ENCODE measurements at places on chromosomes 1 and 21.

- DNase-seq = no peak
These were observed 14.6 kb upstream of the PKP1 start for GRCh38 chr1:201268604-201269151.

DNA sequence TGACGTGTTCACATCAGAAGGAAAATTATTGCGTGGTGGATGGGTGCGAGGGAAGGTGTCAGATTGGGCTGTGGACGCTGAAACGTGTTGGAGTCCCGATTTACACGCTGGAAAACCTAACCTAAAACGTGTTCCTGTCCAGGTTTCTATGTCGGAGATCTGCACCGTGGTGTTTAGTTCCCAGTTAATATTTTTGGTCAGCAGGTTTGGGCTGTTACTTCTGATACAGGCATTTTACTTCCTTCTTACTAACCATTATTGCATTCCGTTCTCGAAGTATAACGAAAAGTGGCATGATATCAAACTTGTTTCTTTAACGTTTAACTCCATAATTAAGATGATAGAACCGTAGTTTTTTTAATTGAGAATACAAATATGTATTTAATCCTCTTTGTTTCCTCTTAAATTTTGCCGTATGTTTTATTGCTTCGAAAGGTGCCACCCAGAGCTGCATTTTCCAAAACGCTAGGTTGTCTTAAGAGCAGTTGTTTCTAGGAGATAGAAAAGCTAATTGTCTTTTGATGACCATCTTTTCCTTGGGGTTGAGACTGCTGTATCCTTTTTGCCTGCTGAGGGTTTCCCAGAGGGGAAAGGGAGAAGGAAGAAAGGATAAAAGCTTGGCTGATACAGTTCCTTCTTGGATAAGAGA lies 1.3 kb downstream of the ADARB1 start:
- no peak for DNase-seq

- DNase-seq = no peak
These were observed 18.1 kb upstream of the BEND5 start for GRCh38 chr1:48794816-48795215.

DNA sequence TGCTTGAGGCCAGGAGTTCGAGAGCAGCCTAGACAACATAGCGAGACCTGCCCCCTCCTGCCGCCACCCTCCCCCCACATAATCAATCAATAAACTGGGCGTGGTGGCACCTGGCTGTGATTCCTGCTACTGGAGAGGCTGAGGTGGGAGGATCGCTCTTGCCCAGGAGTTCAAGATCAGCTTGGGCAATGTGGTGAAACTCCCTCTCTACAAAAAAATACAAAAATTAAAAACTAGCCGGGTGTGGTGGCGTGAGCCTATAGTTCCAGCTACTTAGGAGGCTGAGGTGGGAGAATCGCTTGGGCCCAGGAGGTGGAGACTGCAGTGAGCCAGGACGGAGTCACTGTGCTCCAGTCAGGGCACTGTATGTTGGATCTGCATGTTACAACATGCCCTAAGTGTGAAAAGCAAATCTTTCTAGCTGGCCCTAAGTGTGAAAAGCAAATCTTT lies 7.0 kb upstream of the MDM4 start:
- DNase-seq = no peak

DNA sequence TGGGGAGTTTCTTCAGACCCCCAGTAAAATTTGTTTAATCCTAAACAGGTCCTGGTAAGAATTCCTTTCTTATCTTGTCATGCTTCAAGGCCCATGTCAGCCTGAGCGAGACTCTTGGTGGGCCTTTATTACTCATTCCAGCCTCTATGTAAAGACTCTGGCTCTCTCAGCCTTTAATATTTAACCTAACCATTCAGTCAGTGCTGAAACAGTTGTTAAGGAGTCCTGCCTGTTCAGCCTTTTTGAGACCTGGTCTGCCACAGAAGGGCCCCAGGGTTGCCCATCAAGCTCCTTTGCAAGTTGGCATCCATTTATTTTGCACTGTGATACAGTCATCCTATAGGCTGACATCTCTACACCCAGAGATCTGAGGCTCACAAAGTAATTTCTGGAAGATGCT lies 107.7 kb upstream of the VANGL1 start:
- DNase-seq = no peak

- no peak for DNase-seq
These were observed 66.8 kb downstream of the CAPZB start for GRCh38 chr1:19418503-19418971.

DNA sequence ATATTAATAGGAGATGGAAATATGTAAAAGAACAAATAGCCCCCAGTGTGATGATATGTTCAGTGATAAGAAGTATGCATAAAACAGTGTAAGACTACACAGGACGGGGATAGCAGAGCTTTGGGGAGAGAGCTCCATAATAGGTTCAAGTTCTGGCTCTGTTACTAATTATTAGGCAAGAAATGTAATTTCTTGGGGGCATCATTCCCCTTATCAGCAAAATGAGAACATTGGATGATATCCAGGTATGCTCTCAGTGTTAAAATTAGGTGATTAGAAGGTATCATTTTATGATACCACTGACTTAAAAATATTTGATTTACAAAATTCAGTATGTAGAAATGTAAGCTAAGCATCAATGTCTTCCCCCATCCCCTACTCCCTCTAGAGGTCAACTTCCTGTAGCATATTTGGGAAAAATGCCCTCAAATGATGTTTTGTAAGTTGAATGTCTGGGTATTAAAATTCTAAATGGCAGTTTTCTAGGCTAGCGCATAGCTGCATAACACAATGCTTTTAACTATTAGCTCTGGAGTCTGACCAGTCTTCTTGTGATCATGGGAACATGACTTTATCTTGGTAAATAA lies 585.7 kb upstream of the CAMK1G start:
- no peak for DNase-seq

DNA sequence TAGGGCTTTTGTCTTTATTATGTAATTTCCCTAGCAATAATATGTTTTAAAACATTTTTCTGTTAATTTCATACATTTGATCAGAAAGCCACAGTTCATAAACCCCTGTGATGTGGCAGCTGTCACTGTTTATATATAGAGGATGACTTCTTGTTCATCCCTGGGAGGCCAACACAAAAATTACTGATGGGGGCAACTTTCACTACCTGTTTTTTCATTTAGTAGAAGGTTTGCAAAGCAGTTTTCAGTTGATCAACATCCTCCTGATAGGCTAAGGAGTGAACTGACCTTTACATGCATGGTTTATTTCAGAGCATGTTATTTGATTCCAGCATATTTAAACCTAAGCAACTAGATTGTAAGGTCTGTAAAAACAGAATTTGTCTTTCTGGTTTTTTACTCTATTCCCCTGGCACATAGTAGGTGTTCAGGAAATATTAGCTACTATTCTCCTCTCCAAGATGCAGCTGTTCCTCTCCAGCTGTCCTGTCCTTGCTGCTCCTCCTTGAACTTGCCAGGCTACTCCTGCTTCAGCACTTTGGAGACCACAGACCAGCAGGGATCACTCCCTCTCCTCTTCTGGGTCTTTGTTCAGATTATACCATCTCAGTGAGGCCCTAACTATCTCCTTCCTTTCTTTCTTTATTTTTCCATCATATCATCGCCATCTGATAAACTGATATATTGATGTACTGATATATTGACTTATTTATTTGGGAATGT lies 54.7 kb downstream of the ROR1 start:
- DNase-seq = no peak

- DNase-seq = no peak
These were observed 482 bp downstream of the SLC2A5 start for GRCh38 chr1:9068981-9069325.

DNA sequence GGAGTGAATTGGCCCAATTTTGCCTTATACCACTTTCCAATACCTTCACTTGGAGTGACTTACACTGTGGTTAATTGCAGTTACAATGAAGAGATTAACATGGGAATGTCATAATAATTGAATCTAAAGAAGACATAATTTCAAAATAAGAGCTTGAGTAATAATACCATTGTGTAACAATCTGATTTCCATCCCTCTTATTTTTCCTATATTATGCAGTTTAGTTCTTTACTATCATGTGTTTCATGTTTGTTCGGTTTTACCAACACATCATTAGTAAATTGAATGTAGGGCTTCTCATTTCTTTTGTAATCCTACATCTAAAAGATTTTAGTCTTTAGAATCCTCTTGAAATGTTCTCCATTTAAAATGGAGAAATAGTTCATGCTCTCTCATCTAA lies 19.2 kb upstream of the XPR1 start:
- no peak for DNase-seq

All from activated naive CD4-positive, alpha-beta T cell (primary cell).